ENCODE measurements at places on chromosomes 13 and 19. TPM values are rescaled to one million over a fixed set of nuclear protein-coding genes. Genes with fewer than 3 reads are reported as not detected.

DNA sequence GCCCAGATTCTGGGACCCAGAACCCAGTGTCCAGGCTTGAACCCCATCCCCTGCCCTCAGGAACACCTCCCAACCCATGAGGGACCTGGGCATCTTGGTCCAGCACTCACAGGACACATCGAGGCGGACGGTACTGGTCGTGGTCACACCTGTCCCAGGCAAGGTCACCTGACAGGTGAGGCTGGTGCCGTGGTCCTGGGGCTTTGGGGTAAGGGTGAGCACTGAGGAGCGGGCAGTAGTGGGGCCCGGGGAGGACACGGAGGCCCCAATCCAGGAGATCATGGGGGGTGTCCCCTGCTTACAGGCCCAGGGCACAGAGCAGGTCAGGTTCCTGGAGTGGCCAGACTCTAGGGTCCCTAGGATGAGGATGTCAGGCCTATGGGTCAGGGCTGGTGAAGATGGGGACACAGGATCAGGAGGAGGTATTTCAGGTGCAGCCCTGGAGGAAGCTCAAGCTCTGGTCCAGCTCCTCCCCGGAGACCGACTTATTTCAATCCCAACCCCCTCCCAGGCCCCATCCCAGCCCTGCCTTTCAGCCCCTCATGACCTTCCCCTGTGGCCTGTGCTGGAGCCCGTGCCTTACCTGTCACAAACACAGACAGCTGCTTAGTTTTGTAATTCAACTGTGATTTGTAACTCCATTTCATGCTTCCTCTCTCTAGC, 772 bp downstream of the SIGLEC8 start:
- DNase-seq: no peak

DNA sequence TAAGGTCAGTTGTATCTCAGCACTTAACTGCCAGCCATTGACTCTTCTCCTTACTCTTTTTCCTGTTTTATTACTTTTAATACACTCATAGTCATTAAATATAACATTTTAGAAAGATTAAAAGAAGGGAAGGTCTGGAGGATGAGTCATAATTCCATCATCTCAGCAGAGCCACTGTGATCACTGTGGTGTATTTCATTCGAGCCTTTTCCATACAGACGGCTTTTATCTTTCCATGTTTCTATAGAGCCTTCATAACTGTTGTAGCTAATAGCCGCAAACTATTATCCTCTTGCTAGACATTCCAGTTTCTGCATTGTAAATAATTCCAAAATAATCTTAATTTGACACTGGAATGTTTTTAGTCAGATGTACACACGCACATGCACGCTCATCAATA, 4.7 kb upstream of the FLT1 start:
- no peak for DNase-seq

- DNase-seq: no peak
Measured at GRCh38 chr19:1739960-1740629, 13.2 kb upstream of the ONECUT3 start.

DNA sequence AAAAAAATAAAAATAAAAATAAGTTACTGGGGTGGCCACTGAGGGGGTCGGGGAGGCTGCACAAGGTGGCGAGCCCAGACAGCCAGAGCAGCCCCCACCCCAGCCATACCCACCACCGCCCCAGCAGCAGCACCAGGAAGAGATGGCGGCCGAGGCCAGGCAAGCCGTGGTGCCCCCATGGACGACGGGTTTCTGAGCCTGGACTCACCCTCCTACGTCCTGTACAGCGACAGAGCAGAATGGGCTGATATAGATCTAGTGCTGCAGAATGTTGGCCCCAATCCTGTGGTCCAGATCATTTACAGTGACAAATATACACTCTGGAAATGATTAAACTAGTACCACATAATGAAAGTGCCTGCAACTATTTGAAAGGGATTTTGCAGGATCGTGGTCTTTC, 71.6 kb upstream of the ZDHHC20 start:
- DNase-seq: no peak

GRCh38 chr13:34764246-34764645, 177.8 kb upstream of the NBEA start:
- no peak for DNase-seq

CAMSAP3 gene
- 8.2 TPM for total RNA-seq

ACER1 gene
- not detected for total RNA-seq

PRODH2 gene
- not detected for total RNA-seq

MEDAG gene
- total RNA-seq: 1.8 TPM

Measured in H7 (cell line).